NCI-H2029 (cell line): ENCODE measurements at places on chromosomes 2 and 18.

- no peak for DNase-seq
These were observed 159.3 kb upstream of the SLC8A1 start for GRCh38 chr2:40611196-40611595.

GRCh38 chr2:119126650-119127049, 31.9 kb downstream of the C1QL2 start:
- no peak for DNase-seq

- no peak for DNase-seq
These were observed 70.3 kb downstream of the CERKL start for GRCh38 chr2:181586569-181587081.

DNA sequence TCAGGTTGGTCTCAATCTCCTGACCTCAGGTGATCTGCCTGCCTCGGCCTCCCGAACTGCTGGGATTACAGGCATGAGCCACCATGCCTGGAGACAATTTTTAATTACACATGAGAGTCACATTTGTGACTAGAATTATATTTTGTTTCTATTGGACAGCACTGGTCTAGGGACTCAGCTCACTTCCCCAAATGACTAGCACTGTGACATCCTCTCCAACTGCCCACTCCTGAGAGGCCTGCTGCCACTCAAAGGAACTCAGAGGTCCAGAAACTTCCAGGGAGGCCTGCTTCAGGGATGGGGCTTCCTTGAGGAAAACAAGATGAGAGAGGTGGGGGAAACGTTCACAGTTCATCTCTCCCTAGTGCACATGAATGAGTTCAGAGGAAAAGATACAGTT, 29.5 kb downstream of the TMEM163 start:
- DNase-seq: no peak

DNA sequence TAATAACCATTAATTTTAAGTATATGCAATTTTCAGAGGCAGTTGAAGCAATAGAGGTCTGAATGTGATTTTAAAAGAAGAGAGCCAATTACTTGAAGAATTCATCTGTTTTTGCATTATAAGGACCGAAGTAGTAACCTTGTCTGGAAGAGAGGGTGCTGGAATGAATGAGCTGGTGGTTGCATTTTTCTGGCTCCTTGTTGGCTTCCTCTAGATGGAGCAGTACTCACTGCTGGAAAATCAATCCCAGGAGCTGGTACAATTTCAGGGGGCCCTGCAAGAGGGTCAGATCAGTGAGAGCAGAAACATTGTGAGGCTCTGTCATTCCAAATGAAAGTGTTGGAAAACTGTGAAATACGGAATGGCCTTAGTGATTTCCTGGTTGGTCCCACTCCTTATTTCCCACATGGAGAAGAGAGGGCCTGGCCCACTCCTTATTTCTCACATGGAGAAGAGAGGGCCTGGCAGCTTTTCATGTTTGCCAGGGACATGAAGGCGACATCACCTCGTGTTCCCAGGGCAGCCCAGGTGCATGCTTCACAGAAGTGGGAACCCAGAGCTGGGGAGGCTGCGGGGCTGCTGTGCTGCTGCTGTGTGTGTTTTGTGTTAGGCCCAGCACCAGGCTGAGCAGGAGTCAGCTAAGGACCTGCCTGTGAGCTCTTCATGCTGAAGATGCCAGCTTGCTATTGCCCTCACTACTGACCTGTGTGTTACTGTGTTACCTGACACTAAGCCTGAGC, 197.4 kb downstream of the SNTG2 start:
- DNase-seq: peak; percentile 51

GRCh38 chr2:238567996-238568395, 141.3 kb downstream of the ASB1 start:
- no peak for DNase-seq

DNA sequence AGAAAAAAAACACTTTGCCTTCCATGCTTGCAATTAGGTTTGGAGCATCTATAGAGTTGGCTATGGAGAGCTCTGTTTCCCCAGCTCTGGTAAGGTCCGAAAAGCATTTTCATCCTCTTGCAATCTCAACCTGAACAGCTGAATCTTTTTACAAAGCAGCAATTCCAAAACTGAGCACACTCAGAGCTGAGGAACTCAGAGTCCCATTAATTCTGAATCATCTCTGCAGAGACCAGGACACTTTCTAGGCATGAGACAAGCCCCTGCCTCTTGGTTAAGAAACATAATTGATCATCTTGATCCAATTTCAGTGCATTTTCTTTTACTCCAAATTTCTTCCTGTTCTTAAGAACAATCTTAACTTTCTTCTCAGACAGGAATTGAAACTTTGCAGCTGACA, 4.2 kb downstream of the CNGA3 start:
- DNase-seq: no peak

- no peak for DNase-seq
These were observed 550.3 kb upstream of the HS6ST1 start for GRCh38 chr2:128868686-128869551.

- no peak for DNase-seq
These were observed 357.6 kb upstream of the SETBP1 start for GRCh38 chr18:44323125-44323524.

GRCh38 chr2:149767516-149767974, 180.0 kb upstream of the MMADHC start:
- no peak for DNase-seq

DNA sequence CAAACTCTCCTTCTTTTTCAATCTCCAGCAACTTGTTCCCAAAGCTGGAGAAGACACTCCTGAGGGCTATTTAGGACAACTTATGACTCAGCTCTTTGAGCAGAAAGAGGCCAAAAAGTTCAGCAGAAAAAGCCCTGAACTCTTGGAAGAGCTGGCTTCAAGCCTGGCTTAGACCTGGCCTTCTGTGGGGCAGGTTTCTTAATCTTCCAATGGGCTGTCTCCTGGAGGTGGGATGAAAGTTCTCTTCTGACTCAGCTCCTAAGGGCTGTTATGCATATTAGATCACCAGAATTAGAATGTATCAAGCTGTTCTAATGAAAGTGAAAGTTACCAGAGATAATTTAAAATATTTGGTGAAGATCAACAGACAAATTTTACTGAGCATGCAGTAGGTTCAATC, 129.4 kb downstream of the RAD51AP2 start:
- no peak for DNase-seq

GRCh38 chr2:20334605-20335203, 15.9 kb downstream of the PUM2 start:
- no peak for DNase-seq

DNA sequence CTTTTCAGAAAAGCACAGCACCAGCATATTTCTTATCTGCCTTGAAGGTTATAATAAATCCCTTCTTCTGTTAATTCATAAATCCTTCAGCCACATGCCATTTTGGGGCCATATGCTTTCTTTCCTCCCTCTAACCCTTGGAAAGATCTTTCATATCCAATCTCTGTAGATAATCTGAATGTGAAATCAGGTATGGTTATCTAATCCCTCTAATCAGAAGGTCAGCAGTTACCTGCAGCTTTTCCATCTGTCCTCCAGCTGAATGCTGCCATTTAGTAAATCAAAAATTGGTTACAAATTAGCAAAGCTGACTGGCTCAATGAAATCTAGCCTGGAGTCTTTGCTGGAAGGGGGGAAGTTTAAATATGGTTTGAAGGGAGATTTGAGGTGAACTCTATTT, 230.5 kb downstream of the PIK3C3 start:
- DNase-seq: no peak

DNA sequence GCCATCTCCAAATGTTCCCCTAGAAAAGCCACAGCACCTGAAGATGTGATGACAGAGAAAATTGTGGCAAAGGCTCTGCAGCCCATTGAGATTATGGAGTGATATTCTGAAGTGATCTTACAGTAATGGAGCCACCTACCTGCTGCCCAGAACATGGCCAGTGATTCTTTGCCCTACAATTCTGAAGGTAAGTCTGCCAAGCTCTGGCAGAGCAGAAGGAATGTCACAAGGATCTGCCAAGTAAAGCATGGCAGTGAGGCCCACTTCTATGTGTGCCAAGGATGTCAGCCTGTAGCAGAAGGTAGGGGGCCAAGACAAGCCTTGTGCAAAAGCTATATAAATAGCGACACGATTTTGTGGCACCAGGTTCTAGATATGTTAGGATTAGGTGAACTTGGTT, 155.1 kb downstream of the RND3 start:
- no peak for DNase-seq

DNA sequence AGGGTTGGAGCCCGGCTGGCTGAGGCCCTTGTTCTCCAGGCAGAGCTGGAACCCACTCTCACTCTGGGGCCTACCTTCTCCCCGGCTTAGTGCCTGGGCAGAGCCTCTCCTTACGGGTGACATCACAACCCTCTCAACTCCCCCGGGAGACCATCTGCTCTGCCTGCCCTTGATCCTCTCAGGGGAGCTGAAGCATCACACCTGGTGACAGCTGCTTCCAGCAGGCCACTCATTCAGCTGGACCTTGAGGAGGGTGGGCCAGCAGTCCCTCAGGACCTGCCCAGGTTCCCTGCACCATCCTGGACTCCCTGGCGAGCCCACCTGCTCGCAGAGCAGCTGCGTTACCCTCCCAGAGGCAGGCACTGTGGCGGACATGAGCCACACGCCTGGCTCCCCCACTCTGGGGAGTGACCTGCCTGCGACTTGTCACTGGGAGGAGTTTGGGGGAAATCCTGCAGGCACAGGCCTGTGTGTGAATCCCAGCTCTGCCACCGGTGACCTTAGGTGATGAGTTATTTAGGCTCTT, 13.1 kb downstream of the HS6ST1 start:
- DNase-seq: peak; percentile 77

- DNase-seq: no peak
These were observed 205.8 kb upstream of the SMAD2 start for GRCh38 chr18:48136051-48136826.

DNA sequence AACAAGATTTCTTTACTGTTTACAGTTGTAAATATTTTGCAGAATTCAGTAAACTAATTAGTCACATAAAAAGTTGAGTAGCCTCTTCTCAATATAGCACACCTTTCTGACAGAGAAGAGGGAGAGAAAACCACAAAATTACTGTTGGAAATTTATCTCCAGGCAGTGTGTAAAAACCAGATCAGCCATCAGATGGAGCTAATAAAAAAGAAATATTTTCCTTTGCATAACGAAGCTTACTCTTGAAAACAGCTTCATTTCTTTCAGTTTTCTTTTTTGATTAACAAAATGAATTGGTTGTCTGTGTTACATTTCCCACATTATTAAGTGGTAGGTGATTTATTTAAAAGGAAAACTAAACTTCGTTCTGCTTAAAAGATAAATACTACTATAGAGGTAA, 259.3 kb upstream of the KCNJ3 start:
- no peak for DNase-seq

DNA sequence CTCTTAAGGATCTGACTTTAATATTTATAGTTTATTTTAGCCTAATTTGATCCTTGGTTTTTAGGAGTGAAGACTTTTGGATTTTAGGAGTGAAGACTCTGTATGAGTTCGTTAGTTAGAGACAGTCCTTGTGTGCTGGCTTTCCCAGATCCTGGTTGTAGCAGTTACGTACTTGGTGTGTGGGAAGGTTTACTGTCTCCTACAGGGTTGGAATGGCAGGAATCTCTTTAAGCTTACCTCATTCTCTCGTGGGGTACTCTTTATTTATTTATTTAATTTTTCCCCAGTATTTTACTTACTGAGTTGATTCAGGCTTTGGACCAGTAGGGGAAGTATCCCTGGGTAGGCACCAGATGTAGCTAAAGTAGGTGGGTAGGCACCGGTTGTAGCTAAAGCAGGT, 1.8 kb upstream of the CXCR2 start:
- DNase-seq: no peak

- no peak for DNase-seq
These were observed 64.5 kb downstream of the CACNB4 start for GRCh38 chr2:152034257-152034801.

DNA sequence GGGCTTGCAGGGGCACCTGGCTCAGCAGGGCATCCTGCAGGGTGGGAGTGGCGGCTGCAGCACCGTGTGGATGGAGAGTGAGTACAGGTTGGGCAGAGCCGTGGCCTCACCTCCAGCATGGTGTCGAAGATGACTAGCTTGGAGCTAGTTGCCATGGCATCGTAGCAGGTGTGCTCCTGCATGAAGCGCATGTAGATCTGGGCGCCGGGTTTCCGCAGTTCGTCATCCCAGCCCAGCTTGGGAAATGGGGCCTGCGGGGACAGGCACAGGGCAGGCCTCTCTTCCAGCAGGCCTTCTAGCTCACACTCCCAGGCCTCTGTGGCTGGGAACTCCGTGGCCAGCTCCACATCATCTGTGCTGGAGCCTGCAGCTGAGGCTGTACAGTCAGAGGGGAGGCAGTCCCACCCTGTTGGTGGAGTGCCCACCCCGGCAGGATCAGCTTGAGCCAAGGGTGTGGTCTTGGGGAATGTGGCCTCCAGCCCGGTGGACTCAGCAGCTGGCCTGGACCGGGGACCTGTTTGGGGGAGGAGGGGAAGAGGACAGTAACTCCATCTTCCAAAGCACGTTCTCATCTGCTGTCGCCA, 1.6 kb downstream of the PRKAG3 start:
- DNase-seq: no peak

DNA sequence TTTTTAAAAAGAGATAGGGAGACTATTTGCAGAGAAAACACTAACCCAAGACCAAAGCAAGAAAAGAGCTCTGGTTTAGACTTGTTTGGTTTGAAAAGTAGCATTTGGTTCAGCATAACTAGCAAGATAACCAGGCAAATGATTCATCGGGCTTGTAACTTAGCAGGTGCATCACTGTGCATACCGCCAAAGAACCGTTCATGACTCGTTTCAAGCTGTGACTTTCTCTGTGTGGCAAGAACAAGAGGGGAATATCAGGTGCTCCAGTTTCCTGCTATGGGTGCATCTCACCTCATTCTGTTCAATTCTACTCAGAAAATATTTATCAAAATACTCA, 244.9 kb downstream of the ETAA1 start:
- DNase-seq: no peak

- DNase-seq: no peak
These were observed 45.5 kb downstream of the EML4 start for GRCh38 chr2:42214669-42215068.

DNA sequence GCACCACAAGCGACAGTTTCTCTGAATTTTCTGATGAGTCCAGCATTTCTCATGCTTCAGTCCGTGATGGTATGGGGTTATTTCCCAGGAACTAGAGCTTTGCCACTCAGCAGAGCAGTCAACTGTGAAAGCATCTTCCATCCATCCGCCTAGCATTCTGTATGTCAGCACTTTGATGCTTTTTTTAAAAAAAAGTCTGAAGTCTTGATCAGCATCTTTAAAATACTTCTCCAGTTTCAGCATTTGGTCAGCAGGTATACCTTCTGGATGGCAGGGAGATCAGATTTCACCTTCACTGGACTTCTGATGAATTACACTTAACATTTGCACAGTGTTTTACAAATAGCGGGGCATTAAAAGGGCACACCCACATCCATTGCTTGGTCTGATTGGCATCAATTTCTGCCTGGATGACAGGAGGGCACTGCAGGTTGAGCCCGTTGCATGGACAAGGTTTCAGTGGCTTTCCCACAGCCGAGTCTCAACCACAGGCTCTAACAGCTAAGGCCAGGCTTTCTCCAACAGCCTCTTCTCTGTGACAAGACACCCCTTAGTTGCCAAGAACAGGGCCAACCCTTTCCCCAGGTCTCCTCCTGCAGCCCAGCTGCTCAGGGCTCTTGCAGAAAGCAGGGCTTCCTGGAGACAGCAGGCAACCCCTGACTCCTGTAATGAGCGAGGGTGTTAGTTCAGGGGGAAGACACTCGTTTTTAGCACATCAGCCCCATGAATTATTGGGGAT, 54.0 kb downstream of the EMILIN2 start:
- DNase-seq: no peak

GRCh38 chr2:14747447-14747846, 114.9 kb downstream of the LRATD1 start:
- no peak for DNase-seq
